ENCODE measurements at places on chromosomes 11 and 22. TPM values are rescaled to one million over a fixed set of nuclear protein-coding genes. Genes with fewer than 3 reads are reported as not detected.

The GNAZ gene
- total RNA-seq = 22.5 TPM

The KCNE3 gene
- total RNA-seq = not detected

The PATE4 gene
- total RNA-seq = not detected

The CCDC86 gene
- 55.2 TPM for total RNA-seq

The IL10RA gene
- total RNA-seq = not detected

The UQCR10 gene
- 144 TPM for total RNA-seq

The PACSIN3 gene
- total RNA-seq = 11.9 TPM

The KRTAP5-8 gene
- not detected for total RNA-seq

The SMTNL1 gene
- total RNA-seq = not detected

The PRRG4 gene
- total RNA-seq = not detected

The CADM1 gene
- total RNA-seq = not detected

DNA sequence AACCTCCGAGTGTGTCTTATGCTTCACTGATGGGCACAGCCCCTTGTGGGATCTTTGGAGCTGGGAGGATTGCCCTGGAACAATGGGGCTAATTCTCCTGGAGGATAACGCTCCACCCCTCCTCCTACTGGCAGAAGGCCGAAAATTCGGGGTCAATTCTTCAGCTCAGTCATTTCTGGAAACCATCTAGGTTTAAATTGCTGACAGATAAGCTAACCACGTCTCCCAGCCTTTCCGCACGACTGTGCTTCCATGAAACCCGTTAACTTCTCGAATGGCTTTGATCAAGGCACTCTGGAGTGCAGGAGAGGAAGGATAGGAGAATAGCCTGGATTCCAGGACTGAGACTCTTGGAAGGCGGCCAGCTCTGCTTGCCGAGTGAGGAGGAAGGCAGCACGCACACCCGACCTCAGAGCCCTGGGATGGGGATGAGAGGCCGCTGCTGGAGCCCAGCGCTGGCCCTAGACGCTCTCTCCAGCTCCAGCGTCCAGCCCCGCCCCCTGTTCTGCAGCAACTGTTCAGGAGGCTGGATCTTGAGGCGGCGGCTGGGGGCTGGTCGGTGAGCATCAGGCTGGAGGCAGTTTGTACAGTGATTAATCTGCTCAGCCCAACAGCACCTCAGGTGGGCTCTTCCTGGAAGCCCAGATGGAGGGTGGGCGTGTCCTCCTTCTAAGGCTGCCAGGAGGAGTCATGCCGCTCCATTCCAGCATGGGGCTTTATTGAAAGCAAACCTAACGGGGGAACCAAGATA, 176.7 kb upstream of the NCAM1 start:
- no peak for DNase-seq

DNA sequence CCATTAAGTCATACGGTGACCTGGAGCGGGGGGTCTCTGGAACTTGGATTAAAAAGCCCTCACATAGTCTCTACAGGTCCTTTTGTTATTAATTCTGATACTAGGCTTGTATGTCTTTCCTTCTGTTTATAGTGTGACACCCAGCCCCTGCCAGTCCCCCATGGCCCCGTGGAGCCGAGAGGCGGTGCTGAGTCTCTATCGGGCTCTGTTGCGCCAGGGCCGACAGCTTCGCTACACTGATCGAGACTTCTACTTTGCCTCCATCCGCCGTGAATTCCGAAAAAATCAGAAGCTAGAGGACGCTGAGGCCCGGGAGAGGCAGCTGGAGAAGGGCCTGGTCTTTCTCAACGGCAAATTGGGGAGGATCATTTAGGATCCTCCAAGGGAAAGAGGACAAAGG, 2.0 kb downstream of the MIEF1 start:
- DNase-seq = no peak

GRCh38 chr11:120168960-120169681, 31.2 kb upstream of the TRIM29 start:
- DNase-seq = no peak

- no peak for DNase-seq
Measured at GRCh38 chr11:64934682-64935358, 873 bp downstream of the GPHA2 start.

GRCh38 chr11:76759517-76759916, 23.6 kb upstream of the TSKU start:
- no peak for DNase-seq

- DNase-seq = no peak
Measured at GRCh38 chr11:122441666-122442035, 213.9 kb upstream of the UBASH3B start.

DNA sequence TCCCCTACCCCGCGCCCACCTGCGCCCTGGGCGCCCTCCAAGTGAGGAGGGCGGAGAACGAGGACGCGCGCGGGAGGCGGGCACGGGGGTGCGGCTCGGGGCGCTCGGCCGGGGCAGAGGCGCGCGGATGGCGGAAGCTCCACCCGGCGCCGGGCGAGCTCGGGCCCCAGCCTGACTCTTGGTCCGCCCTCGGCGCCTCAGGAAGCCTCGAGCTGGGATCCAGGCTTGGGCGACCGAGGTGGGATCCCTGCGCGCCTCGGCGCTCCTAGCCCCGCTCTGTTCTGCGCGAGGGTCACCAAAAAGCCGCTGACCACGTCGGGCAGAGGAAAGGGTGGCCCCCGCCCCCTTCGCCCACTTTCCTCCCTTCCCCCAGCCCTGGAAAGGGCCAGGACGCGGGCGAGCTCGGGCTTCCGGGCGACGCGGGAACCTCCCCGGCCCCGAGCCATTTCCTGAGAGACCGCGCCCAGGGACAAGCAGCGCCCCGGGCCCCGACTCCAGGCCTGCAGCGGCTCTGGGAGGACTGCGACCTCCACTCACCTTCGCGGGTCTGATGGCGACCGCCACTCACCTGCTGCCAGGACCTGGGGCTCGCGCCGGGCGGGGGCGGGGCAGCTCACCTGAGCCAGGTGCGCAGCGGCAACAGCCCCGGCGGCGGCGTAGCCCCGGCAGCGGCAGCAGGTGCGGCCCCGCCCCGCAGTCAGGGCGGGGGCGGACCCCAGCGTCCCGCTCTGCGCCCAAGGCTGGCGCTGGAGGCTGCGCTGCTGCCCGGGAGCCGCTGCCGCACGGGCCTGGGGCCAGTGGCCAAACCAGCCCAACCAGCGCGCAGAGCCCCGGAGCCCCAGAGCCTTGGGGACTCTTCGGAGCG, 2.2 kb upstream of the SIGIRR start:
- no peak for DNase-seq

- DNase-seq = no peak
Measured at GRCh38 chr22:33393432-33393831, 335.3 kb upstream of the SYN3 start.

DNA sequence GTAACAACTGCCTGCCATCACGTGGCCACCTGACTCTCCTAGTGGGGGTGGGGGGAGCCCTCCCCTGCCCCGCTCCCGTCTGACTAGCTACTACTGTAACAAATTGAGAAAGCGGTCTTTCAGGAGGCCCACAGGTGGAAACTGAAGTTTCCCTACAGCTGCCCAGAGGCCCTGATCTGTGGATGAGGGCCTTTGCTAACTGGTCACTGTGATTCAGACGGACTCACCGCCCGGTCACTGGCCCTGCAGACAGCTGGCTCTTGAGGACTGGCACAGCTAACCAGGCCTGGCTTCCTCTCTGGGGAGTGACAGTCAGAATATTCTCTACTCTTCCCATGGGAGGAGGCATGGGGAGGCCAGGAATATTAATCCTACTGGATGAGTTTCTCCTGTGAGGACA, 116.8 kb downstream of the ARHGAP8 start:
- DNase-seq = no peak

DNA sequence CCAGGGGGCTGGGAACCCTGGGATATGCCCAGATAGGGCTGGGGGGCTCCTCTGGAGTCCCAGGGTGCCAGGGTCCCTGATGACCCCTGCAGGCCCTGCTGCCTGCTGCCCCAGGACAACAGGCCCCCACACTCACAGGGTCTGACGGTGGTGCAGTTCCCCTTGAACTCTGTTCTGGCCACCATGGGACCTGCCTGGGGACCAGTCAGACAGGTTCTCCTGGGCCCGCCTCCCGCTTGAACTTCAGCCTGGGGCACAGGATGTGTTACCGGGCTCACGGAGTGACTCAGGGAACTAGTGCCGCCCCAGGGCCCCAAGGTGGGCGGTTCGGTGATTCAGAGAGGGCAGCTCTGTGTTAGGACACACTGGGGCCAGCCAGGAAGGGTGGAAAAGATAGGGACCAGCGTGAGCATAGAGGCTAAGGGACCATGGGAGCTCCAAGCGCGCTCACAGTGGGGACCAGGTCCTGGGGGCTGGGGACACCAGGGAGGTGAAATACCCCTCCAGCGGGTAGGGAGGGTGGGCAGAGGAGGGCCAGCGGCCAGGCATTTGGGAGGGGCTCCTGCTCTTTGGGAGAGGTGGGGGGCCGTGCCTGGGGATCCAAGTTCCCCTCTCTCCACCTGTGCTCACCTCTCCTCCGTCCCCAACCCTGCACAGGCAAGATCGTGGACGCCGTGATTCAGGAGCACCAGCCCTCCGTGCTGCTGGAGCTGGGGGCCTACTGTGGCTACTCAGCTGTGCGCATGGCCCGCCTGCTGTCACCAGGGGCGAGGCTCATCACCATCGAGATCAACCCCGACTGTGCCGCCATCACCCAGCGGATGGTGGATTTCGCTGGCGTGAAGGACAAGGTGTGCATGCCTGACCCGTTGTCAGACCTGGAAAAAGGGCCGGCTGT, 21.5 kb upstream of the TXNRD2 start:
- no peak for DNase-seq

GRCh38 chr11:10164621-10165020, 129.4 kb downstream of the SBF2 start:
- no peak for DNase-seq

GRCh38 chr22:27534720-27535125, 266.8 kb downstream of the MN1 start:
- peak; percentile 48 for DNase-seq

DNA sequence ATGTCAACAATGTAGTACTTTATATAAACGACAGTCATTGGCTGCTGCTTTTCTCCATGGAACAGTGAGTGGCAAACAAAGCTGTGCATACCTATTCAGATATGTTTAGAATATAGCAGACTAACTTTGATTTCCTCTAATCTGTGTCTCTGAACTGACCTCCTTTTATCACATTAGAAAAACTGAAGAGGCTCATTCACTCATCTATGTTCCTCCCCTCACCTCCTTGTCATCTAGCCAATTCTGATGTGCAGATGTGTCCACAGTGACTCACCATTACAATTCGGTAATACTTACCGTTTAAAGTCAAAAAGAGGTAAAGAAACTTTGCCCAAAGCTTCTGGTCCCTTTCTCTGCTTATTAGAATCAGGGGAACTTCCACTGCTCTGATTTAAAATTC, 51.5 kb upstream of the RPS13 start:
- no peak for DNase-seq

GRCh38 chr22:50530877-50531545, 1.2 kb upstream of the TYMP start:
- DNase-seq = no peak

- peak; percentile 47 for DNase-seq
Measured at GRCh38 chr11:47904048-47904447, 55.9 kb upstream of the NUP160 start.

DNA sequence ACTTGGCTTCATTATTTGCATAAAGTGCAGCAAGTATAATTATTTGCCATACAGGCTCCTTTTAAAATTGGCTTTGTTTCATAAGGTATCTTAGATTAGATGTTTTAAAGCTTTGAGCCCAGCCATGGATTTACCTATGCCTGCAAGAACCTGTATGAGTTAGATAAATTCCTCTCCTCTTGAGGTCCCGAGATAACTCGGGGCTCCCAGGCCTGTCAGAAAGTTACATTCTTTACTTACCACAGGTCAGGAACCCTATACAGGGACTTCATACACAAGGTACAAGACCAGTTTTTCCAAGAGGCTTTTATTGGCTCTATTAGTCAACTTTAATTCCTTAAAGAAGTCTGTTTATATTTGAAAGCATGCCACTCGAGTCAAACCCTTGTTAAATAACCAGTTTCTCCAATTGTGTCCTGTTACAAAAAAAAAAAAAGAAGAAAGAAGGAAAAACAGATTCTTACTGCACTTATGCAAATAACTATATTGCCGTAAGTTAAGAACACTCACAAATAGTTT, 2.3 kb upstream of the C1QTNF6 start:
- DNase-seq = no peak

GRCh38 chr11:46149826-46150225, 28.6 kb upstream of the PHF21A start:
- no peak for DNase-seq

- DNase-seq = no peak
Measured at GRCh38 chr11:111444040-111444439, 65.0 kb upstream of the POU2AF1 start.

- DNase-seq = no peak
Measured at GRCh38 chr11:31060880-31061279, 308.7 kb downstream of the DCDC1 start.

DNA sequence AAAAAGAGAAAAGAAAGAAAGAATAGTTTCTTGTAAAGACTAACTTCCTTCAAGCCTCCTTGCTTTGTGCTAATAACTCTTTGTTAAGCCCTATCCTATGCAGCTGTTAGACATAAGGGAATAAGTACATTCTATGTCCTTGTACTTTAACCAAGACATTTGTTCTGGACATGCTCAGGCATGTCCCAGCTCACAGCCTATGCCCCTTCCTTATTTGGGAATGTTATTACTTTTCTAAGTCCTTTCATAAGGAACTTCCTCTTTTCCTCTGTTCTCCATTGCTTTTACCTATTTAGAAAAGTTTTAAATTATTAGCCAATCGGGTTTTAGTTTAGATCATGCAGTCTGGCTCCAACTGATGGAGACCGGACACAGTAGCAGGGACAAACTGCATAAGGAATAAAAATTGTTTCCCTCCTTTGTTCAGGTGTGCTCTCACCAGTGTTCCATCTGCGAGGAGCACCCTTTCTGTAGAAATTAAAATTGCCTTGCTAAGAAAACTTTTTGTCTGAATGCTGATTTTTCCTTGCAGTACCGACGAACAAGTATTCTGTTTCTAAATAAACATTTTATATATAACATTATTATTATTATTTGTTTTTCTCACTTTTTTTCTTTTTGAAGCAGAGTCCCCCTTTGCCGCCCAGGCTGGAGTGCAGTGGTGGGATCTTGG, 21.6 kb upstream of the SPINDOC start:
- DNase-seq = no peak

- DNase-seq = no peak
Measured at GRCh38 chr11:64687643-64688533, 35.1 kb downstream of the NRXN2 start.

DNA sequence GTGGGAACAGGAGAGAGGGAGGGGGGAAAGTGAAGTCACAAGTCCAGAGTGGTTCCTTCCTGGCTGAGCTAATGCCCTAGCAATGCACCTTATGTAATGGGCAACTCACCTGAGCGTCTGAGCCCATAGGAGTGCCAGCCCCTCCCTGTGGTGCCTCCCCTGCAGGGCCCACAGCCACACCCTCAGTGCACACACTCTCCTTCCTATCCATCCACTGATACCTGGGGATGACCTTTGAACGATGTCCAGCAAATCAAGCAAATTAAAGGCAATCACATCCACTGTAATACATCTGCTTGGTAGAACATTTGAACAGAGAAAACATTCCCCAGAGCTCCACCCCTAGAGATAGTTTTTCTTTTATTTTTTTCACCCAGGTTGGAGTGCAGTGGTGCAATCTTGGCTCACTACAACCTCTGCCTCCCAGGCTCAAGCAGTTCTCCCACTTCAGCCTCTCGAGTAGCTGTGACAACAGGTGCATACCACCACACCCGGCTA, 19.6 kb upstream of the MICAL2 start:
- no peak for DNase-seq

- no peak for DNase-seq
Measured at GRCh38 chr11:13781153-13781552, 112.7 kb downstream of the FAR1 start.

GRCh38 chr11:61688365-61689163, 8.4 kb downstream of the DAGLA start:
- DNase-seq = no peak

- DNase-seq = peak; percentile 13
Measured at GRCh38 chr11:101428918-101429317, 154.9 kb downstream of the TRPC6 start.

Measured in HFFc6 (cell line).